ENCODE measurements at places on chromosomes 12 and 14.

GRCh38 chr14:69755784-69756183 is 11.2 kb upstream of the SRSF5 start:
- DNase-seq = no peak

GRCh38 chr12:22051114-22051698 is 5.2 kb downstream of the CMAS start:
- DNase-seq = no peak

DNA sequence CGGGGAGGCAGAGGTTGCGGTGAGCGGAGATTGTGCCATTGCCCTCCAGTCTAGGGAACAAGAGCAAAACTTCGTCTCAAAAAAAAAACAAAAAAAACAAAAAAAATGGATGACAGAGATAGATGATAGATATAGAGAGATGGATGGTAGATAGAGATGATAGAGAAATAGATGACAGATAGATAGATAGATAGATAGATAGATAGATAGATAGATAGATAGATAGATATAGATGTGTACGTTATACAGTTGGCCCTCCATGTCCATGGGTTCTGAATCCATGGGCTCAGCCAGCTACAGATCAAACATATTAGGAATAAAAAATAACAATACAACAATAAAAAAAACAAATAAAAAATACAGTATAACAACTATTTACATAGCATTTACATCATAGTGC is 12.8 kb upstream of the SLC25A3 start:
- DNase-seq = no peak

- DNase-seq = no peak
These were observed 172.8 kb upstream of the LMNTD1 start for GRCh38 chr12:25725931-25726330.

GRCh38 chr12:66678338-66679275 is at the start of gene GRIP1:
GRIP1 (minus strand) TSS chr12:66679076; CDS start chr12:66678904, 172 bp downstream.
- no peak for DNase-seq
